EL (cell line): ENCODE measurements at places on chromosomes 4 and X.
A peak's percentile ranks its signal among the peaks of the same experiment; 100 is the strongest.

GRCh38 chr4:122003335-122003734 lies 51.5 kb upstream of the TRPC3 start:
- peak; percentile 19 for DNase-seq

GRCh38 chrX:98962996-98963395 lies 1447.1 kb downstream of the PCDH19 start:
- DNase-seq, result no peak

- no peak for DNase-seq
Measured at GRCh38 chrX:12843668-12844279, 23.1 kb upstream of the TLR7 start.

GRCh38 chrX:57282568-57282967 lies 3.9 kb upstream of the FAAH2 start:
- no peak for DNase-seq

- no peak for DNase-seq
Measured at GRCh38 chrX:10979956-10980355, 131.2 kb upstream of the HCCS start.
